H4 (cell line): ENCODE measurements at places on chromosomes 5 and 9. TPM values are rescaled to one million over a fixed set of nuclear protein-coding genes. Genes with fewer than 3 reads are reported as not detected.

DNA sequence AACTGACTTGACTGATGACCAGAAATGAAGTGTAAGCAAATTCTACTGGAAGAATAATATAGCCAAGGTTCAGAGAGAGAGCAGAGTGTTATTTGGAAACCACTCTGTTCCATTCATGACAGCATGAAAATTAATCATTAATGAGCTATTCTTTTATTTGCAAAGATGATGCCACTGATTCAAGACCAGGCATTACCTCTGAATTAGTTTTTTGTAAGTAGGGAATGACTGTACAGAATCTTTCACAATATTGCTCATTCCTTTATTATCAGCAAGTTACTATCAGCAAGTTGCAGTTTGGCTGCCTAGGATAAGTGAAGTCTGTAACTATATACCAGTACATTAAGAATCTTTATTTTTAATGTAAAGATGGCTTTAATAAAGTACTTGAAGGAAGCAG is 75.1 kb upstream of the RGMB start:
- no peak for DNase-seq

Gene ZNF367
- total RNA-seq = 9.9 and 11.6 TPM in 2 replicates

DNA sequence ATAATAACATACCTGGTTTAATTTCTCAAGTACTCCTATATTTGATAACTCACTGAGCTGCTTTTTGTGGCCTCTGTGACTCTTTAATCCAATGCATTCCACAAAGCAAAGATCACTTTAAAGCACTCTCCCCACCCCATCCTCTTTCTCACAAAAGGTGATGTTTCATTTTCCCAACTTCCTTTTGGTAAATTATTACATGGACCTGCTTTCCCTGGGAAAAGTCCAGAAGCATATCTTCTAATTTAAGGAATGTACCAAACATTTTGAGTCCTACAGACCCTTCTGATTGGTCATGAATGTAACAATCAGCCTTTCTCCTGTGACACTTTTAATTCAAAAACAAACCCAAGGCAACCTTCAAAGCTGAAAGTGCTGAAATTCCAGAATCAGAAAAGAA is 71.1 kb downstream of the MLLT3 start:
- DNase-seq = no peak

DNA sequence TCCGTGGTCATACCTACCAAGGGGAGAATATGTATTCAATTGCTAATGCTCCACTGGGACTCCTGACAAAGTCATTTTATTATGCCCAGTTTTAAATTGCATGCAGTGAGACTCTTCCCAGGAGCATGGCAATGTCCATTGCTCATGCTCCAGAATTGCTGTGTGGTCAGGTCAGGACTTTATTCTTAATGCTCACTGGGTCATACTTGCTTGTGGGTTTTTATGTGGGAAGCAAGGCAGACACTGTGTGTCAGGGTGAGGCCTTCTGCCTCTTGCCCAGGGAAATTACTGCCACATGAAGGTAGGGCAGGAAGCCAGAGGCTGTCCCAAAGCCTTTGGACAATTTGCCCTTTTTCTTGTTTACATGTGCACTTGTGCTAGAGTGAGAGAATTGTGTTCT is 164.6 kb upstream of the MEF2C start:
- DNase-seq = no peak

DNA sequence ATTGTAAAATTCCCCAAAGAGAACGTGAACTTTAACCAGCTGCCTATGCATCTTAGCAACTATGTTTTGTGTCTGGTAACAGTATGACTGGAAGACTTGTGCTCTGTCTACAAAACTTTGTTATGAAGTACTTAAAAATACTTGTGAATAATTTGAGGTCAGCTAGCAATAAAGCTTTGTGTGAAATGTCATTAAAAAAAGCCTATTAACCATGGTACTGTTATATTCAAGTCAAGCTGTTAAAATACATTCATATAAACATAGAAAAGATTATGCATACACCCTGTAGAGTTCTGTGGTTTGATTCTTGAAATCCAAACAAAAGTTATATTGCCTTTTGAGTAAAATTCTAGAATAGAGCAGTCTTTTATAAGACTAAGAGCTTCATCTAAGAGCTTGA is 60.1 kb downstream of the VCAN start:
- DNase-seq = no peak

GRCh38 chr5:135205632-135206349 is 171.8 kb upstream of the PITX1 start:
- DNase-seq = no peak

Gene MAPK9
- total RNA-seq = 30.2 and 34.3 TPM in 2 replicates

Gene DMRT3
- total RNA-seq = not detected in 2 replicates

Gene HTR4
- total RNA-seq = not detected in 2 replicates

Gene CXCL14
- total RNA-seq = 1.4 and 1.7 TPM in 2 replicates

Gene CYLC2
- not detected in 2 replicates for total RNA-seq
